ENCODE measurements at places on chromosomes 3 and 15. TPM values are rescaled to one million over a fixed set of nuclear protein-coding genes. Genes with fewer than 3 reads are reported as not detected.

The PDZRN3 gene
- total RNA-seq = not detected

- no peak for DNase-seq
These were observed 143.8 kb upstream of the LMCD1 start for GRCh38 chr3:8357859-8358258.

- no peak for DNase-seq
These were observed 70.5 kb upstream of the SLCO3A1 start for GRCh38 chr15:91783008-91783407.

DNA sequence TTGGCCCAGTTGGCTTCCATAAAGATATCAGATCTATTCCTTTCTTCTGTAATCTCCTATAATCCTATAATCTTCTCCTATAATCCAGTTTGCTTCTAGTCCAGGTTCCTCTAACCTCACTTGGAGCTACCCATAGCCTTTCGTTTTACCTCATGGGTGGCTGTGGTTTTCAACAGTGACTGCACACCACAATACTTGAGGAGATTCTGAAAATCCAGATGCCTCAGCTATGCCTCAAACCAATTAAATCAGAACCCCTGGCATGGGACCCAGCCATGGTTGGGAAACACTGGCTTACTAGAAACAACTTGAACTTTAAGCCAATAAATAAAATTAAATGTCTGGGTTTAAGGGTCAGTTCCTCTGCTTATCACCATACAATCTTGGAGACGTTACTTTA, 86.1 kb upstream of the NTRK3 start:
- DNase-seq = no peak

The GOLGA8N gene
- total RNA-seq = 0.45 TPM

The LRRC49 gene
- total RNA-seq = 5.8 TPM

The CACNA2D3 gene
- total RNA-seq = not detected

The CD80 gene
- not detected for total RNA-seq

DNA sequence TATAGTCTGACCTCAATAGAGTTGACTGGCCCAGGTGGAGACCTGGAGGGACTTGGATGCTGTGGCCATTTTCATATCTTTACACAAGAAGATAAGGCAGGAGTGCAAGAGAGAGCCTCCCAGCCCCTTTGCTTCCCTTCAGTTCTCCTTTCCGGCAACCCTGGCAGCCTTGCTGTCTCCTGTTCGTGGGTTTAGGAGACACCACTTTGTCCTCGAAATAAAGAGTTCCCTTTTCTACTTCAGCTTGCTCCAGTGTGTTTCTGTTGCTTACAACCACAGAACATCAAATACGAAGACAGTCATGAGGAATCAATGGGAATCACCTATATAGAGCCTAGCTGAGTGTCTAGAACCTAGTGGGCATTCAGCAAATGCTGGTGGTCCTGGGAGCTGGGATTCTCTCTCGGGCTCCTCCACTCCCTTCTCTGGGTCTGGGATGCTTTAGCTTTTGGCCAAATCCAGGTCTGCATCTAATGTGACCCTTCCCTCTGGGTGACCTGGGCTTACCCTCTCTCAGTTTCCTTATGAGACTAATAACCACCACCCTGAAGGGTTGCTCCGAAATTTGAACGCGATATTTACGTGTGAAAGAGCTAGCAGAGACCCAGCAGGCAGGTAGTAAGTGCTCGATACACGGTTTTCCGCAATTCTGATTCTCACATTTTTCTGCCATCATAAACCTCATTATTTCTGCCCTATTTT, 44.5 kb downstream of the PCSK6 start:
- DNase-seq = no peak

DNA sequence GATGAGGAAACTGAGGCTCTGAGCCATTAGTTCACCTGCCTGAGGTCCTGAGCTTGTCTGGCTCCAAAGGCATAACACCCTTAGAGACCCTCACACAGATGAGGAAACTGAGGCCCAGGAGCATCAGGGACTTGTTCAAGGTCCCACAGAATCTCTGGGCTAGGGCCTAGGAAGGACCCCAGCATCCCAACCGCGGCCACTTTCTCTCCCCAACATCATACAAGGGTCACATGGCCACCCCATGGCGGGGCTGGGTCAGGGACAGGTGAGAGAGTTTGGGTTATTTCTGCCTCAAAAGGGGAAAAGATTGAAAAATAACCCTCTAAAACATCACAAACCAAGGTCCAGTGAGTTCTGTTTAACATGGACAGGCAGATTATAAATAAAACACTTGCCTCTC, 6.7 kb downstream of the LINGO1 start:
- DNase-seq = no peak

DNA sequence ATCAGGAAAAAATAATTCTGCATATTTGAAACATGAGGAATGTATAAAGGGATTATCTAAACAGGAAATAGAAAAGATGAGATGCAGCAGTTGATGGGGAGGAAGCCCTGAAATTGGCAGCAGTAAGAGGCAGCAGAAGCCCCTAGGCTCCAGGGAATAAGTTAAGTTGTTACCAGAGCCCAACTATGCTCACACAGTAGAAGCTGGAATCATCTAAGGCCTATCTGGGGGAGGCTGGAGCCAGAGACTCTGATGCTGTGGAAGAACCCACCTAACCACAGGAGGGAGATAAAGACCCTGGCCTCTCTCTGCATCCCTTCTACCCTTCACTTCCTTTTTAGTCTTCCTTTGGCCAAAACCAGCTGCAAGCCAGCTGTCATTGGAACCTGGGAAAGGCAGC, 519.7 kb downstream of the DIPK2A start:
- DNase-seq = no peak
